Stimulated activated CD4-positive, alpha-beta T cell treated with anti-CD3 and anti-CD28 coated beads, Interleukin-1b, Interleukin-23, amount 100 ng/mL, for 1 hour (primary cell): ENCODE measurements at places on chromosomes 13 and 19.

GRCh38 chr19:35736913-35737886 is 5.1 kb downstream of the IGFLR1 start:
- no peak for DNase-seq

GRCh38 chr13:62292714-62293480 is 877.2 kb upstream of the PCDH20 start:
- no peak for DNase-seq

- DNase-seq, result no peak
Measured at GRCh38 chr13:87057807-87058520, 613.2 kb upstream of the SLITRK5 start.

DNA sequence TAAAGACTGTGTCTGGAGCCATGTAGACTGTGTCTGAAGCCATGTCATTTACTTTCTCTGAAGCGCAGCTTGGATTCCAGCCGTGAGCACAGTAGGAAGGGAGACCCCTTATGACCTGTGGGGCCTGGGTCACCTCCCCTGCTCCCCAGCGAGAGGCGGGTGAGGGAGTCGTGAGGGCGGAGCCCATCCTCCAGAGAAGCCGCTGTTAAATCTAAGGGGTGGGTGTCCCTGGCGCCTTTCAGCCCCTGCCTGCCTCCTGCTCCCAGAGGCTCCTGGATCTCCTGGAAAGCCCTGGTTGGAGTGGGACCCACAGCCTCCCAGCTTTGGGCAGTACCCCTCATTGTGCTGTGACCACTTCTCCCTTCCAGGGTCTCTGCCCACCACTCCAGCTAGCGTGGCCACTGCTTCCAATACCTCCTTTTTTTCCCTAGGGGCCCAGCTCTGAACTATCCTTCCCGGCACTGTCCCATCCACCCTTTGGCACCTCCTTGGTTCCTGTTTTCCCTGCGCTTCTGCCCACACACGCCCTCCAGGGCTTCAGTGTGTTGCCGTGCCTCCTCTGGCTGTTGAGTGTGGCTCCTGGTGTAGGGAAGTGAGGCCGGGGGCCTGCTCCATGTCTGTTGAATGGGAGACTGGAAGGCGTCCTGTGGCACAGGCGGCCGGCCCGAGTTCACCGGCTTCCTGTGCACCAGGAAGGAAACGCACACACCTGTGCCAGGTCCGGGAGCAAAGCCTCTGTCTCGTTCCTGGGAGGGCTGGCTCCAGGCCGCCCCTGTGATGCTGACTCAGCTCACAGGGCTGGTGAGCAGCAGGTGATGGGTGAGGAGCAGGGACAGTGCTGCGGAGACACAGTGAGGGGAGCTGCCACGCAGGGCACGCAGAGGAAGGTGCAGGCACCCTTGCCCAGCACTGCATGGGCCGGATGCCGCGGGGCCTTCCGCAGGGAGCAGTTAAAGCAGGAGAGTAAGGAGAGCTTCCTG is 29.4 kb downstream of the ATP4B start:
- no peak for DNase-seq

- no peak for DNase-seq
Measured at GRCh38 chr13:21965095-21965494, 294.2 kb downstream of the FGF9 start.

GRCh38 chr19:32202244-32202643 is 143.2 kb upstream of the ZNF507 start:
- no peak for DNase-seq

GRCh38 chr13:45162194-45162593 is 38.7 kb downstream of the KCTD4 start:
- no peak for DNase-seq

DNA sequence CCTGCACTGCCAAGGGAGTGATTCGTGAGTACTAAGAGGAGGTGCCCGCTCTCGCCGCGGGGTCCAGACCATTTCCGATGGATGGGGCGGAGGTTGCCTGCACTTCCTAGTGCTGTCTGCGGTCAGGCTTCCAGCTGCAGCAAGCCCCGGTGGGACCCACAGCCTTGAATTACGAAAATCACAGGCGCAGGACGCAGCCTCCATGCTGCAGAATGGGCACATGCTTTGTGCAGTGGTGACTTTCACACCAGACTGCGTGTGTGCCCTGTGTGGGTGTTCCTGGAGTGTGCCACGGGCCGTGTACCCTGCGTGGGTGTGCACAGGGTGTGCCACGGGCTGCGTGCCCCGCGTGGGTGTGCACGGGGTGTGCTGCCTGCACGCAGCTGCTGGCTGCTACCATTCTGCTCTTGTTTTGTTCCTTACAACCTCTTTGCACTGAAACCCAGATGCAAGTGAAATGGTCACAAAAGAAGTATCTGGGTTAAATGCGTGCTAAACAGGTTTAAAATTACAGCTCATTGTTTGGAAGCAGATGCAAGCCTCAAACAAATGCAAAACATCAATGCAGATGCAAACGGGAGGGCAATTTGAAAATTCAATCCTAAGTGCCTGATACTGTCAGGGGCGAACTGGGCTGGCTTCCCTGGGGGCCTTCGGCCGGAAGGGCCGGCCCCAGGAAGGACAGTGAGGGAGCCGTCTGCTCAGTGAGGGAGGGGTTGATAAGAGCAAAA is 221.2 kb upstream of the SOX1 start:
- DNase-seq, result no peak

- no peak for DNase-seq
Measured at GRCh38 chr13:101053301-101054093, 362.8 kb downstream of the NALCN start.

DNA sequence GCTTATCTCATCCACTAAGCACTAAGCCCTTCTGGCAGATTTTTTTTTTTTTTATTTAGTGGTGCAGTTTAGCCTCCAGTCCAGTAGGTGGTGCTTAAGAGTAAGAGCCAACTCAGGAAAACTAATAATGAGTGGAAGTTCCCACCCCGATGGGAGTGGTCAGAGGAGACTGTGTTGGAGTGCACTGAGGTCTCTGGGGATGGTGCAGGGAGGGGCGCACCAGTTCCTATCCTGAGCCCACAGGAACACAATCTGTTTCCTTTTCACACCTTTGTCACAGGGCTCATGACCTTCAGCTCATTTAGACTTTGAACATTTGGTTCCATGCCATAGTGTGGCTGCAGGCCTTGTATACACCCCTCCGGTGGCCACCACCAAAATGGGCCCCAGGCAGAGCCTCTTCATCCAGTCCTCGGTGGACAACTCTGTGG is 367.4 kb downstream of the SPRY2 start:
- DNase-seq, result no peak

GRCh38 chr13:44698066-44698465 is 121.9 kb upstream of the TSC22D1 start:
- no peak for DNase-seq

- no peak for DNase-seq
Measured at GRCh38 chr13:80821466-80821865, 480.5 kb upstream of the SPRY2 start.

GRCh38 chr13:43305416-43305815 is 282.0 kb downstream of the DNAJC15 start:
- DNase-seq, result no peak

- DNase-seq, result no peak
Measured at GRCh38 chr13:84192125-84192524, 309.9 kb upstream of the SLITRK1 start.

DNA sequence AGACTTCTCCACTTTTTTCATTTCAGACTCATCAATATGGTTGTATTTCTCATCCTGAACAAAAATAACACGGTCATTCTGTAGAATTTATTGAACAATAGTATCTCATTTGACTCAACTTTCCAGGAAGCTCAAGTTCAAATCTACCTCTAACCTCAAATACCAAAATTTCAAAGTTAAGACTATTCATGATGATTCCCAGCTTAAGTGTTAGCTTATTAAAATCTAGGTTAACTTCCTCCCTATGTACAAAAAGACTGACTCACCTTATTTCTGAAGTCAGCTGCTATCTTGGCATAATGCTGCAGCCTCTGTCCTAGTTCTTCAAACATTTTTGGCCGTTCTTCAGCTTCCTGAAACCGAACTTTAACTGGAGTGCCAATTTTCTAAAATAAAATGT is 23.2 kb downstream of the HSPH1 start:
- DNase-seq, result no peak

GRCh38 chr19:55085923-55086715 is 10.4 kb downstream of the EPS8L1 start:
- DNase-seq, result no peak
